ENCODE measurements at places on chromosomes 4 and X. TPM values are rescaled to one million over a fixed set of nuclear protein-coding genes. Genes with fewer than 3 reads are reported as not detected.

- no peak for DNase-seq
Observed at GRCh38 chr4:14188214-14188613, 560.7 kb upstream of the BOD1L1 start.

DNA sequence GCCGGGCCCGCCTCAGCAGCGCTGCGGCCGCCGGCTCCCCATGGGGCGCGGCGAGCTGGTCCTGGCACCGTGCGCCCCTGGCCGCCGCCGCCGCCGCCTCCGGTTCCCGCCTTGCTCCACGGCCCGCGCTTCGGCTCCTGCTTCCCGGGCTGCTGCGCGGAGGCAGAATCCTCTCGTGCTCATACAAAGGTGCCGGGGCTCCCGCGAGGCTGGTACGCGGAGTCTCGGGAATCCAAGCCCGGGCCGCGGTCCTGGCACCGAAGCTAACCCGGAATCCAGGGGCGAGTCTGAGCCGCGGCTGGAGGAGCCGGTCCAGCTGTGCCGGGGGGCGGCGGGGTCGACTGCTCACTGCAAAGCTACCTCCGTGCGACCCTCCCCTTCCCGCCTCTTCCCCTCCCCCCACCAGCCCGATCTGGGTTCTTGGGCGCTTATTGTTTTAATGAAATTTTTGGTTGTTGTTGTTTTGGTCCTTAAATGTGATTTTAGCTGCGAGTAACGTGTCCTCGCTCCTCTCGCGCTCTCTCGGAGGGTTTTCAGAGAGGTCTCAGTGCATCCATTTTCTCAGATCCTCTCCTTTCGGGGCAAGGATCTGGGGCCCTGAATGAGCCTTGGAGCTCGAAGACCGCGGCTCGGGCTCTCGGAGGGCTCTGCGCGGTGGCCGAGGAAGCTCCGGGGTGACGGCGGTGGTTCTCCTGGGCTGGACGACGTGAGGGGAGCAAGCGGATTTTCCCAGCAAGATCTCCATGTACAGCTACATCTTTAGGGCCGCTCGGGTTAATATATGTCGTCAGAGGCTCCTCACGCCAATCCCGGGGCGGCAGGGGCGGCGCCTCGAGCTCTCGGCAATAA, at the start of gene HAND2:
HAND2 (minus strand) TSS at position 753 of the 849 bp plus-strand sequence. CDS start 940 bp downstream, outside the sequence.
- peak; percentile 89 for DNase-seq

GRCh38 chr4:101033986-101034385, 313.3 kb downstream of the PPP3CA start:
- no peak for DNase-seq

GRCh38 chrX:18725310-18725943, 18.0 kb downstream of the PPEF1 start:
- DNase-seq = no peak

DNA sequence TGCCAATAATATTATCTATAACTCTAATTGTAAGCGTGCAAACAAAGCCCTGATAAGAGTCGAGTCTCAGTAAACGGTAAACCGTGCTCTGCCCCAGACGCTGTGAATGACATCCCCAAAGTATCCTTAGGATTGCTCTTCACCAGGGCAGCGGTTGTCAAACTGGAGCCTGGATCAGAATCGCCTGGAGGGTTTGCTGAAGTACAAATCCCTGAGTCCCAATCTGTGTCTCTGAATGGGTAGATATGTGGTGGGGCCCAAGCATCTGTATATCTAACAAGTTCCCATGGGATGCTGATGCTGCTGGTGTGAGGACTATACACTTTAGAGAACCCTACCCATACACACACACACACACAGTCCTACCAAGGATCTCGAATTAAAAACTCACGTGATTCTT, 813 bp upstream of the APBB2 start:
- DNase-seq = no peak

GRCh38 chr4:37951461-37952352, 8.5 kb upstream of the PTTG2 start:
- DNase-seq = no peak

GRCh38 chrX:16671005-16671404, 21.0 kb downstream of the S100G start:
- DNase-seq = no peak

DNA sequence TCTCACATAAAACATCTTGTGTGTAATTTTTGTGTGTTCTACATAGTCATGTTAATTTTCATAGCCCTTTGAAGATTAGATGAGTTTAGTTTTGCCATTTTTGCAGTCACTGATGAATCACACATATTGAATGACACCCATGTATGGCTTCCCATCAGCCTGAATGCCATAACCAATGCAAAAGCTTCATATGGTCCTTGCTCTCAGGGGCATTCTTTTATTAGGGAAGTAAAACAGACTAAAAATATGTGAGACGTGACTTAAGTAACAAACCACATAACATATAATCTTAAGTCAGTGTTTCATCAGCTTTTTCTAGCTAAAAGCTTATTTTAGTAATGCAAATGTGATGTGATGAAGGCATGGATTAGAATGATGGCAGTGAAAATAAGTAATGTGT, 8.2 kb downstream of the SLC25A4 start:
- no peak for DNase-seq

The NPY1R gene
- total RNA-seq = 0.46 TPM

DNA sequence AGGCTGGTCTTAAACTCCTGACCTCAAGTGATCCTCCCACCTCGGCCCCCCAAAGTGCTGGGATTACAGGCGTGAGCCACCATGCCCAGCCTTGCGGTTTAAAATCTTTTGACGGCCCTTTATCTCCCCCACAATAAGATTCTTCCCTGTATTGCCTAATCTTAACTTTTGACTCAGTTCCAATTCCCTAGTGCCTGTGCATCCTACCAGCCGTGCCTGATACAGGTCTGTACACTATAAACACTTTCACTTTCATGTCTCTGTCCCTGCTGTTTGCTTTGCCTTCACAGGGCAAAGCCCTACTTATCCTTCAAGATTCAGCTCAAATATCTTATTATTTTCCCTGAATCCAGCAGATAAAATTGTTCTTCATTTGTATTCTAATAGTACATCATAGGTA, 74.6 kb downstream of the WDR44 start:
- DNase-seq = no peak

DNA sequence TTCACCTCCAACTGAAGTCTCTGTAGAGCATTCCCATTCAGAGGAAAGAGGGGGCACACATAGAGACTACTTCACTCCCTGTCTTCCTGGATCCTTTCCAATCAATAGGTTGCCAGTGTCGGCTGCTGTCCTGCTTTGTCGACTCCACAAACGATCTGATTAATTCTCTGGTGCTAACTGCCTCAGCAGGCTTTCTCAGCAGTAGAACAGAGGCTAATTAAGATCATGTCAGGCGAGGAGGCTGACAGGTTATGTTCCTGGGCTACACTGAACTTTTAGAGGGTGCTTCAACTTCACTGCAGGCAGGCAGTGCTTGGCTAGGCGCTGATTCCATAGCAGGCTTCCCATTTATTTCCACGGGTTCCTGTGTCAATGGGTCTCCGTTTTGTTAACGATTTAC, 79.2 kb downstream of the GRIA3 start:
- no peak for DNase-seq

DNA sequence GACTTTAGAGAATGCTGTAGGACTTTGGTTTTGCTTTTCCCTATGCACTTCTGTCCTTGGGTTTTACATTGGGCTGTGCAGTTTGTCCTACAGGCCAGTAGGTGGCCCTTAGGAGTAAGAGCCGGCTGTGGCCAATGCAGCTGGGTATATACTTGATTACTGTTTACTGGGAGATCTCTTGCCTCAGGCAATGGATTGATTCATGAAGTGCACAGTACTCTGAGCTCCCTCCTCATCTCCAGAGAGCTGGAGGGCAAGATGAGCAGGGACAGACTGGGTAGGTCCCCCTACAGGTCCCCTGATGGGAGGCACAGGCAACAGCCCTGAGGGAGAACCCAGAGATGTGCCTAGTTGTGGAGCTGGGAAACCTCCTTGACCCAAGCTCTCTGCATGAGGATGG, 103.8 kb upstream of the QRFPR start:
- DNase-seq = no peak

The DMRTC1 gene
- total RNA-seq = not detected

The PDS5A gene
- total RNA-seq = 32.6 TPM

The TRPC3 gene
- total RNA-seq = 0.14 TPM

The XAGE1B gene
- not detected for total RNA-seq

DNA sequence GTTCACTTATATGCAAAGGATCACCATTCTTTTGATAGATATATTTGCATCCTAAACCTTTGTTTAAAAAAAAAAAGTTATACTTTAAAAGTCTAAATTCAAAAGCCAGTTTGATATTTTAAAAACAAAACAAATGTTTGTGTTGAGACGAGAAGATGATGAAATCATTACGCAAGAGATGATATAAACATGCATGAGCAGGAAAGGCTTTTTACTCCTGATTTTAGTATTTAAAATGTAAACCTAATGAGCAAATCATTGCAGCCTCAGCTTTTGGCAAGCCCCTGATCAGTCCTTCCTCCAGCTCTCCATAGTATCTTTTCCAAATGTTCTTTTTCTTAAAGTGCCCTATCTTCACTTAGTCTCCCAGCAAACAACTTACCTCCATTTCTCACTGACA, 115.6 kb downstream of the ARAP2 start:
- no peak for DNase-seq

GRCh38 chr4:109027016-109027500, 264.2 kb upstream of the ETNPPL start:
- DNase-seq = no peak

DNA sequence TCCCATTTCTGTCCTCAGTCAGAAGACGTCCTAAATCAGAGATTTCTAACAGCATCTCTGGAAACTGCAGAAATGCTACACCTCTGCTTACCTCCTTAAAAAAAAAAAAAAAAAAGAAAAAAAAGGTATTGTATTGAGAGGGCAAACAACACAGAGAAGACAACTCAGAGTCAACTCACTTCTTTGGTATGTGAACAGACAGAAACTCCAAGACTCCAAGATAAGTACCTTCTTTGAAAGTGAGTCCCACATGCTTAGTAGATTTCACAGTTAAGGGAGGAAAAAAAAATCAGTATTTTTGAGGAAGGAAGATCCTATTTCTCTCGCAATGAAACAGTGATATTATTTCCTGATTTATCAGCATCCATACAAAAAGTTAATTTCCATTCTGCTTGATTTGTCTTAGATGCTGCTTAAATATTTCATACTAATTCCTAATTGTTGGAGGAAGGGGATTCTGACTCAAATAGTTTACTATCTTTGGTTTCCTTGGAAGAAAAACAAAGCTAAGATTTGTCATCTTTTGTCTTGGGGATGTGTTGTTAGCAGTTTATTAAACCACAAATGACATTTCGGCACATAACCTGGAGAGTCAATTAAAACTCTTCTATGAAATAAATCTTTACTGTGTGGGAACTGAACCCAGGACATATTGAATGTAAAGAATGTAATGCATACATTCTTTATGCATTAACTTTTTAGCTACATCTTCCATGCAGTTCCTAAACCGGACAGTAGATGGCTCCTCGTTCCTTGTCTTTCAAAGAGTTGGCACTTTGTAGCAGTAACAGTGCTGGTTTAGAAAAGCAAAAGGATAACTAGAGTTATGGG, 4.7 kb downstream of the RASGEF1B start:
- no peak for DNase-seq

- no peak for DNase-seq
Observed at GRCh38 chr4:83174844-83175414, 60.4 kb upstream of the PLAC8 start.

DNA sequence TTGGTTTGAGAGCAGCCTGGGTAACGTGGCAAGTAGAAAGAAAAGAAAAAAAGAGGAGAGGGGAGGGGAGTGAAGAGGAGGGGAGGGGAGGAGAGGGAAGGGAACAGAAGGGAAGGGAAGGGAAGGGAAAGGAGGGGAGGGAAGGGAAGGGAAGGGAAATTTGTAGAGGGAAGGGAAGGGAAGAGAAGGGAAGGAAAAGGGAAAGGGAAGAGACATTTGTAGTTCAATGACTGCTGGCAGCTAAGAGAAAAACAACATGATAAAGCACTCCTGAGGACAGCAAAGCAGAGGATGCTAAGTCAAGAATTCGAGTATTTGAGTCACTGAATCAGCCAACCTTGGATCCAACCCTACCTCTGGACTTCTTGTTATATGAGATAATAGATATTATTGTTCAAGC, 38.2 kb upstream of the BMP2K start:
- DNase-seq = no peak

The MAGEC3 gene
- total RNA-seq = not detected

DNA sequence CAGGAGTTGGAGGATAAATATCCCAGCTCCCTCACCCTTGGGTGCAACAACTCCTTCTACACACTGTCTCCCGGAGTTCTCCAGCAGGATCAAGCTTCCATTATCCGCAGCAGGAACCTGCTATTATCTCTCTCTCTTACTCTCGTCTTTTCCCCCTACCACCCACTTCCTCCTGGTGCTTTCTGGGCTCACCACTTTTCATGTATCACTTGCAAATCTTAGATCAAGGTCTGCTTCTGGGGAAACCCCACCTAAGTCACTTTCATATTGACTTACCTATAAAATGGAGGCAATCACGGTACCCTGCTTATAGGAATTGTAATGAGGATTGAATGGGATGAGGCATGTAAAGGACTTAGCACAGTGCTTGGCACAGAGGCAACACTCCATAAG, 589.5 kb downstream of the BCOR start:
- DNase-seq = no peak

- no peak for DNase-seq
Observed at GRCh38 chr4:6024313-6024960, 6.2 kb upstream of the C4orf50 start.

The DDX53 gene
- total RNA-seq = not detected

The PDE5A gene
- total RNA-seq = 7.4 TPM

GRCh38 chrX:112941209-112941837, 100.7 kb upstream of the AMOT start:
- DNase-seq = no peak

- no peak for DNase-seq
Observed at GRCh38 chrX:2336181-2336580, 164.6 kb downstream of the DHRSX start.

GRCh38 chr4:131137196-131137595, 2011.9 kb upstream of the PCDH10 start:
- no peak for DNase-seq

DNA sequence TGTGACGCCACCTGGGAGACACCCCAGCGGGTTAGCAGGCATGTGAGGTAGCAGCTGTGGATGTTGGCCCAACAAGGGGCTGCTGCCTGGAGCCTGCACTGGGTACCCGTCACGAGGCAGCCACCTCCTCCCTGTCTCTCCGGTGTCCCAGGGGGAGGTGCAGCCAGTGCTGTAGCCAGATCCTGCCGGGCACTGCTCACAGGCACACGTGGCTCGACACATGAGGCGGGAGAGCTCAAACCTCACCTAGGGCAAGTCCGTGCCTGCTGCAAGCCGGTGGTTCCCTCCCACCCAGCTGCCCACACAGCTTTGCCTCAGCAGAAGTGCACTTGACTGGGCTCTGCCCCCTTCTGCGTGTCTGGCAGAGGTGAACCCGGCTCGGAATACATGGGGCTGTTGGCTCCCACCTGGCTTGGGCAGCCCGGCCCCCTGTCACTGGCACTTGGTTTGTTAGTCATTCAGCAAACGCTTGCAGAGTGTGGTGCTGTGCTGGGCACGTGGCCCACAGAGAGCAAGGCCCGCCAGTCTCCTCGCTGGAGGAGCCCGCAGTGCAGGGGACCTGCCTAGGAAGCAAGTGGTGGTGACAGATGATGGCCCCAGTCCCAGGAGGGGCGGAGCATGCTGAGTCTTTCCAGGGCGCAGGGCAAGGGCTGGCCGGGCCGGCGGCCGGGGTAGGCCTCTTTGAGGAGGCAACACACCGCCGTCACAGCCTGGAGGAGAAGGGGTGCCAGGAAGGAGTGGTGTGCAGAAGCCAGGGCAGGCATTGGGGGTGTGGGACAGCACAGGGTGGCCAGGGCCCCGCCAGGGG, 10.1 kb upstream of the SH3TC1 start:
- DNase-seq = peak; percentile 87

Measured in Right ventricle myocardium inferior (tissue), 1 donor.